ENCODE measurements at places on chromosomes 16 and 17.

GRCh38 chr16:77868052-77868451, 79.7 kb downstream of the VAT1L start:
- no peak for DNase-seq

DNA sequence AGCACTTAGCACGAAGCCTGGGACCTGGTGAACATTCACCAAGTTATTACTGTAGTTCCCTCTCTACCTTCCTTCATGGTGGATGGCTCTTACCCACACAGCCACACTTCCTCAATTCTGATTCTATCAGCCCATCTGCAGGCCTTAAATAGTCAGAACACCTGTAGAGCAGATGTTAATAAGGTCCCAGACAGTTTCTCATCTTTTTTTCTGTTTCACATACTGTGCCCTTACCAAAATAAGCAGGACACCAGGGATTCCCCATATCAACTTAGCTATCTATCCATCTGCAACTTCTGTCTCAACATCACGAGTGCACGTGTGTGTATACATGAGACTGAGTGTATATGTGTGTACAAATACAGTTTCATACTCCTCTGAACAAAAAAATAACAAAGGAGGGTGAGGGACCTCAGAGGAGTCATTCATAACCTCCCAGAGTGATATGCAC, 2.8 kb downstream of the RECQL5 start:
- DNase-seq: peak; percentile 17

- DNase-seq: no peak
These were observed 440 bp downstream of the NPRL3 start for GRCh38 chr16:138049-138417.

- no peak for DNase-seq
These were observed 66.7 kb upstream of the FOXF1 start for GRCh38 chr16:86443508-86444147.

- DNase-seq: no peak
These were observed 2.8 kb downstream of the MT1X start for GRCh38 chr16:56684926-56685590.

- no peak for DNase-seq
These were observed 7.6 kb upstream of the PHF12 start for GRCh38 chr17:28958820-28959455.

DNA sequence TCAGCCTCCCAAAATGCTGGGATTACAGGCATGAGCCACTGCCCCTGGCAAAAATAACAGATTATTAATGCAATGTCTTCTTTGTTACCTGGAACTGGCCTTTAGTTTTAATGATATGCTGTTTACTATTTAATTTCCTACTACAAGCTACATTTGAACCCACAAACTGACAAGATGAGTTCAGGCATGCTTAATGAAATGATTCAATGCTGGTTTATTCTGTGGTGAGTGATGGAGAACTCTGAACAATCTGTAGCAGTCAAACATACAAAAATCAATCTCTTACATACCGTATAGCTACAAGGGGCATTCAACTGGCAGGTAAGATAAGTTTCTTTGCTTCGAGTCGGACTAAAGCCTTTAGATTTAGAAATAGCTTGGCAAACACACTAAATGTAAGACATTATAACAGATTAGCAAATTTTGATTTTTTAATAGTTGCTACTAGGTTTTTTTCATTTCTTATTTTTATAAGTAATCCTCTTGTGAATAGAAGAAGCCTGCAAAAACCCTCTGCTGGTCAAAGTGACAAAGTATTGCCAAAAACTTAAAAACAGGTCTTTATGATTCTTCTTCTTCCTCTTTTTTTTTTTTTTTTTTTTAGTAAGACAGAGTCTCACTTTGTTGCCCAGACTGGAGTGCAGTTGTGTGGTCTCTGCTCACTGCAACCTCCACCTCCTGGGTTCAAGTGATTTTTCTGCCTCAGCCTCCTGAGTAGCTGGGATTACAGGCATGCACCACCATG, 138.5 kb downstream of the SSH2 start:
- DNase-seq: peak; percentile 63

DNA sequence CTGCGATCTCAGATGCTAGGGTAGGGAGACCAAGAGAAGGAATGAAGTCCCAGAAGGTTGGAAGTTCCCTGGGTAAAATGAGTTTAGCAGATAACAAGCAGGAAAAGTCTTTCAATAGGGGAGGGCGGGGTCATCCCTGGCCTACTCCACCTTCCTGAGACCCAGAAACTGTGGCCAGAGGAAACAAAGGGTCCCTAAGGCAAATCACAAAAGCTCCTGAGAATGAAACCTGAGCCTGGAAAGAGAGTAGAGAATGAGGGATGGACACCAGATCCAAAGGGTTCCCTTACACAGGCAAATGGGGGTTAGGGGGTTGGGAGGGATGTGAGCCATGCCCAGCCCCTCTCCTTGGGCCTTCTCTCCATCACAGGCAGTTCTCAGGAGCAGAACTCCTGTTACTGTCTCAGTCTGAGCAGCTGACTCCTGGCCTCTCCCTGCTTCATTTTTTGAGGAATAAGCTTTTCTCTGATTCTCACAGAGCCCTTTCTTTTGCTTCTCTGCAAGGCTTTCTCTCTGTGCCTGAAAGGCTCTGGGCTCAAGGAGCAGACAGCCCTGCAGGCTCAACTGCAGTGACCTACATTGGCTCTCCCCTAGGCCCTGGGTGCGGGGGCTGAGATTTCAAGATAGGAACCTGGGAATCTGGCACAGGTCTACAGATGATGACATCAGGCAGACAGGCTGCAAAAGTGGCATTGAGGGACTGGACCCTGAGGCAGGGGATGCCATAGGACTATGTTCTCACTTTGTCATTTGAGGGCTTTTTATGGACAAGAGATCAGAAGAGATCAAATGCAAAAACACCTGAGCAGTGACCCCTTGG, 9.8 kb upstream of the NR1D1 start:
- no peak for DNase-seq

DNA sequence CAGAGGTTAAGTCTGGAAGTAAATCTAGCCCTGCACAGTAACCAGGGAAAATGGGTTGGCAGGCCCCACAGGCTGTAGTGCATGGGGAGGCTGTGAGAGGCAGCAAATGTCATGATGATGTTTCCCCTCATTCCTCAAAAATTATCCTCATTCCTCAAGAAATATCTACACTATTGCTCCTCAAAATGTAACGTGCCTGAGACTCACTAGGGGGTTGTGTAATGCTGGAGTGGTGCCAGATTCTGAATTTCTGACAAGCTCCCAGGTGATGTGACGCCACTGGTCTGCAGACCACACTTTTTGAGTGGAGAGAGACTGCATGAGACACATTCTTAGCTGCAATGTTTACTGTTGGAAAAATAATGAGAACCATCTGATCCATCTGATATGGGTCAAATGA, 1.2 kb upstream of the MPP3 start:
- DNase-seq: no peak

GRCh38 chr17:61822326-61823285, 40.7 kb downstream of the BRIP1 start:
- DNase-seq: no peak

DNA sequence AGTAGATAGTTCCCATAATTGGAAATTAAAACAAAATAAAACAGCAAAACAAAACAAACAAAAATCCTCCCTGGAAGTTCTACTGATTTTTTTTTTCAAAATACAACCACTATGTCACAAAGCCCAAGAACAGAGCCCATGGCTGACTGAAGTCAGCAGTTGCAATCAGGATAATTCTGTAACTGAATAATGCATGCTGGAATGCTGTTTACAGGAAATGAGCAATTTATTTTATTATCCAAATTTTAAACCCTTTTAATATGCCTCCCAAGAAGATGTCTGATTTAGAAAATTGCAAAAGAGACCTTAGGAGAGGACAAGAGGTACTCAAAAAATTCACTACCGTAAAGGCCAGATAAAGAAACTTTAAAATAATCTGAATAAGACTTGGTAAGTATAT, 578.2 kb downstream of the TOX3 start:
- DNase-seq: no peak

DNA sequence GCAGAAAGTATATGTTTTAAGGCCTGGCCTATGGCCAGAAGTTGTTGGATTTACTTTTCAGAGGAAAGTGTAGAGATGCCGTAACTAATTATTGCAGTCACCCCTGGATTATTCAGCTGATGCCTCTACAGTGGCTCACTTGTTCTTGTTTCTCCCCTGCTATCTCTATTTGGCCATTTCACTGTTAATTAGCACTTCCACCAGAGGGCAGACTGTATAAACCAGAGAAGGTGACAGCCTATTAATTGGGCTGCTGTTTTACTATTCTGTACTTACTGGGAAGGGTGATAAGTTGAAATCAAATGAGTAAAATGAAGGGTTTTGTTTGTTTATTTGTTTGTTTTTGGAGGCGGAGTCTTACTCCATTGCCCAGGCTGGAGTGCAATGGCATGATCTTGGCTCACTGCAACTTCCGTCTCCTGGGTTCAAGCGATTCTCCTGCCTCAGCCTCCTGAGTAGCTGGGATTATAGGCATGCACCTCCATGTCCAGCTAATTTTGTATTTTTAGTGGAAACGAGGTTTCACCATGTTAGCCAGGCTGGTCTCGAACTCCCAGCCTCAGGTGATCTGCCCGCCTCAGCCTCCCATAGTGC, 66.0 kb downstream of the CDK12 start:
- DNase-seq: peak; percentile 40

GRCh38 chr16:56225017-56225742, 33.9 kb downstream of the GNAO1 start:
- no peak for DNase-seq

GRCh38 chr17:55236316-55236715, 28.4 kb upstream of the HLF start:
- DNase-seq: no peak

DNA sequence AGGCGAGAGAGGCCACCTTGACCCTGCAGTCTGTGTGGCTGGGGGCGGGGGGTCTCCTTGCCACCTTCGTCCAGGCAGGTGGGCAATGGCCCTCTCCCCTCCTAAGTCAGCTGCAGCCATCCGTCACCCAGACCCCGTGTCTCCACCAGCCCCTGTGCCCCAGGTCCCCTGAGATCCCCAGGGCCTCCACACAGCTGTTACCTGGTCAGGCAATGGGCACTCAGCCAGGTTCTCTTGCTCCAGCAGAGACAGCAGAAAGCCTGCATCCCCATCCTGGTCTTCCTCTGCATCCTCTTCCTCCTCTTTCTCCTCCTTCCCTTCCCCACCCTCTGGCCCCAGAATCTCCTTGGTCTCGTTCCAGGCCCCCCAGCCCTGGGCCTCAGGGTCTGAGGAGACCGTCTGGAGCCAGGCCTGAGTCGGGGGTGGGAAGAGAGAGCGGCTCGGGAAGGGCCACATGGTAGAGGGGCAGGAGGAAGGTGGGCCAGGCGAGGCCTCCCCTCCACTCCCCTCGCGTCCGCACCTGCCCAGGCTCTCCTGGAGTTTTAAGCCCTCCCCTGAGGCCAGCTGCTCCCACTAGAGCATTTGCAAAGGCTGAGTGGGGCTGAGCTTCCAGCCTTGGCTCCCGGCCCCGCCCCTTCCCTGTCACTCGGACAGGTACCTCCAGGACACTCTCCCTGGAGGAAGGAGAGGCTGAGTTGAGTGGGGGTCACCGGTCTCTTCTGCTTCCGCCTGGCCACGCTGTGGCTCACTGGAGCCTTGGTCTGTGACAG, at the start of gene PABPN1L:
Gene PABPN1L, minus strand, starts transcription at position 510 of the 770 bp plus-strand sequence. Its CDS starts 54 bp downstream, at position 456.
- DNase-seq: no peak

- DNase-seq: peak; percentile 96
These were observed 55.2 kb downstream of the ARSG start for GRCh38 chr17:68346448-68346847.

GRCh38 chr17:19886116-19886515, 18.4 kb upstream of the ULK2 start:
- no peak for DNase-seq

- DNase-seq: no peak
These were observed 14.8 kb downstream of the VAC14 start for GRCh38 chr16:70786020-70786755.
